PC-9 (cell line): ENCODE measurements at places on chromosomes 12 and 14. TPM values are rescaled to one million over a fixed set of nuclear protein-coding genes. Genes with fewer than 3 reads are reported as not detected.

GRCh38 chr14:71243697-71244096 lies 336.4 kb downstream of the PCNX1 start:
- DNase-seq: no peak
- no peak overlapping the region for H3K27ac ChIP-seq
- H3K4me3 ChIP-seq: no peak overlapping the region
- H3K4me1 ChIP-seq: peaks cover 36% of the 10 kb centered on the region

DNA sequence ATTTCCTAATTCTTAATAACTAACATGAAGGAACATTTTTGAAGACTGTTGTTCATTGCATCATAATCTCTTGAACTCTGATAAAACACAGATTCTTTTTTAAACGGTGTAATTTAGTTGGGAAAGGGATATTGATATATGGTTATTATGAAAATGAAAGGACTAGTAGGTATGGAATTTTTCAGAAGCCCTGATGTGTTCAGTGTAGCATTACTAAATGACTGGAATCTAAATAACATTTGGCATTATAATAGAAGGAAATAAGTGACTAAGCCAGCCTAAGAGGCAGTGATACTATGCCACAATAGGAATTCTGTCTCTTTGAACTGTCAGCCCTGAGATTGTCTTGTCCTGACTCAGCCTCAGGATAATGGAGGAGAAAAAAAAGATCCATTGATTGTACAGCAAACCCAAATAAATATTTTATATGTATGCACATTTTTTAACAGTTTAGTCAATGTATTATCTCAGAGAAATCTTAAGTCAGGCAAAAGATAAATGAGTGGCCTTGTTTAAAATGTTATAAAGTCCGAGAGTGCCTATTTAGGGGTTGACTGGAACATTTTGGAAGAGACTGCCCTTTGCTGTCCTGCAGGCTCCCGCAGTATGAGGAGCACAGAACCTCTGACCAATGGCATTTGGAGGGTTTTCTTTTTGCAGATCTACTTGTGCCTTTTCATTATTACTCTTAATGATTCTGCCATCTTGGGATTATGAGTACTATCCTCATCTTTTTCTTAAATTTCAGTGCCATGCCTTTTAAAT lies 271.2 kb downstream of the EGLN3 start:
- no peak overlapping the region for H3K4me3 ChIP-seq
- H3K4me1 ChIP-seq: peaks cover 18% of the 10 kb centered on the region; the same call in 1 of the 2 replicates
- peak; percentile 87 for DNase-seq
- 0 out of 2 replicates have a peak overlapping the region, but pooled peaks have one; percentile 2 for H3K27ac ChIP-seq
- H3K36me3 ChIP-seq: no peaks in the 10 kb centered on the region

The CCDC88C gene
- 7.4 and 10.4 TPM in 2 replicates for total RNA-seq

GRCh38 chr12:40794087-40794486 lies 101.8 kb downstream of the CNTN1 start:
- H3K4me3 ChIP-seq: no peak overlapping the region
- H3K4me1 ChIP-seq: no peaks in the 10 kb centered on the region
- no peaks in the 10 kb centered on the region for H3K27me3 ChIP-seq
- no peak overlapping the region for H3K27ac ChIP-seq
- no peaks in the 10 kb centered on the region for H3K36me3 ChIP-seq

The CMA1 gene
- total RNA-seq: not detected in 2 replicates

- no peak overlapping the region for H3K27ac ChIP-seq
- H3K4me1 ChIP-seq: no peaks in the 10 kb centered on the region
- no peaks in the 10 kb centered on the region for H3K27me3 ChIP-seq
- no peak for DNase-seq
Observed at GRCh38 chr12:33634544-33634943, 194.9 kb upstream of the SYT10 start.

- H3K27me3 ChIP-seq: peaks cover 100% of the 10 kb centered on the region
- no peaks in the 10 kb centered on the region for H3K4me1 ChIP-seq
- H3K4me3 ChIP-seq: no peak overlapping the region
- H3K36me3 ChIP-seq: no peaks in the 10 kb centered on the region
- no peak for DNase-seq
- no peak overlapping the region for H3K27ac ChIP-seq
Observed at GRCh38 chr12:131616043-131616700, 94.7 kb upstream of the SFSWAP start.

The DPF3 gene
- total RNA-seq: not detected in 2 replicates

GRCh38 chr14:91931478-91932088 lies 15.9 kb downstream of the FBLN5 start:
- DNase-seq: no peak
- no peak overlapping the region for H3K27ac ChIP-seq
- H3K27me3 ChIP-seq: no peaks in the 10 kb centered on the region
- H3K4me1 ChIP-seq: no peaks in the 10 kb centered on the region
- no peaks in the 10 kb centered on the region for H3K36me3 ChIP-seq

DNA sequence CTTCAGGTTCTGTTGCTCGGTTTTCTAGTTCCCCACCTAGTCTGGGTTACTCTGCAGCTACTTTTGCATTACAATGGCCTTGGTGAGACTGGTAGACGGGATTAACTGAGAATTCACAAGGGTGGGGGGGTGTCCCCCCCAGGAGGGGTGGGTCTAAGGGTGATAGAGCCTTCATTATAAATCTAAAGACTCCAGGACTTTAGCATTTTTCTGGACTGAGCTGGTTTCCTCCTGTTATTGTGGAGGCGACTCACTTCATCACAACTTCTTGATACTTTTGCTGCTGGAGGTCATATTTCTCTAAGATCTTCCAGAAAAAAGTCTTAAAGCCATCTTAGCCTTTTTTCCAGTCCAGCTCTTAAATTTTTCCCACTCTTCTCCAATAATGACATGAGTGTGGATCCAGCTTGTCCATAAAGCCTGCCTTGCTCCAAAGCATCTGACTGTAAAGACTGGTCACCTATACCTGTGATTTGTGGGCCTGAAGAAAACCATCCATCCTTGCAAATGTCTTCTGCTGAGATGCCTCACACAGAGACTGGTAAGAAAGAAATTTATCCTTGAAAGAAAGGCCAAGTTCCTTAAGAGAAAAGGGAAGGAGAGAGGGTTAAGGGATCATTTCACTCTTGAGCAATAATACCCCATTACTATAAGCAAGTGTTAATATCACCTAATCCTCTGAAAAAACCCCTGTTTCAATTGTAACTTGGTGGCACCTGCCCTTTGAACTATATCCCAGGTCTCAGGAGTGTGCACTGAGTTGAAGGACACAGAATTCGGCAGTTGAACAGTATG lies 19.7 kb upstream of the SLC2A14 start:
- H3K27ac ChIP-seq: no peak overlapping the region
- no peak for DNase-seq
- no peak overlapping the region for H3K4me3 ChIP-seq
